ENCODE measurements at places on chromosomes 1 and 21.

DNA sequence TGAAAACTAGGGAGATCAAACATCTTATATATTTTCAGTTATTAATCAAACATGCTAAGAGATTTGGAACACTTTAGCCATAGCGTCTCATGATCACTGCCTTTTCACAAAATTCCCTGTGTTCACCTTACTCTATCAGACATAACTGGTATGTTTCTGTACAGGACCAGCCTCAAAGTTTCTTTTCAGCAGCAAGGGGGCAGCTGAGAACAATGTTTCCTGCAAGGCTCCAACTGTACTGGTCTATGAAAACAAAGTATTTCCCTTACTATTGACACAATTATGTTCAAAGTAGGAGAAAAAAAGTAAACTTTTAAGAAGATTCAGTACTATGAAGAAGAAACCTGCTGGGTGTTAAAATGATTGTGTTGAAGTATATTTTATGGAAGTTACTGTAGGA lies 98.5 kb downstream of the ATF6 start:
- DNase-seq = no peak

DNA sequence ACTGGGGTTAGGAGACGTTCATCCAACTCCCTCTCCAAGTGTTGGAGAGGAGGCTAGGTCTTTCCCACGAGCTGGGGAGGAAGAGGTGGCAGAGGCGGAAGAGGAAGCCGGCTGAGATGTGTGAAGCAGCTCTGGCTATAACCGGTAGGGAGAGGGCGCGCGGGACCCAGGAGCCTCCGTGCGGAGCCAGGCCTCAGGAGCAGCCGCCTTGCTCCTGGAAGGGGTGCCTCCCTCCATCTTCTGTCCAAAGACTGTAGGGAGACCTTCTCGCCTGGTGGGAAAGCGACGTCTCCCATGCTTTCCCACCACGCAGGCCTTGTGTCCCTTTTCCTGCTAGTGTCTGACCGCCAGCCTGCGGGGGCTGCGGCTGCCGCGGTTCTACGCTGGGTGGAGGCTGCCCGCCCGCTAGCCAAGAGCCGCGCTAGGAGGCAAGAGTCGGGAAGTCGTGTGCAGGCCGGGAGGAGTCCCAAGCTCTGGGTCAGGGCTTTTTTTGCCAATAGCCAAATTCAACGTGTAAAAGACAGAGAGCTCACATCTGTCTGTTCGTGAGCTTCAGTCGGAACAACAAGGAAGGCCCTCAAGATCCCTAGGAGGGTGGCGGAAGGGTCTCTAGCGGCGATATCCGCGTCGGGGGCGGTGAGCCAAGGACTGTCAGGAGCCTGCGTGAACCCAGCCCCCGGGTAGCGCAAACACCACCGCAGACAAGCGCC lies 8.4 kb upstream of the NBPF11 start:
- no peak for DNase-seq

DNA sequence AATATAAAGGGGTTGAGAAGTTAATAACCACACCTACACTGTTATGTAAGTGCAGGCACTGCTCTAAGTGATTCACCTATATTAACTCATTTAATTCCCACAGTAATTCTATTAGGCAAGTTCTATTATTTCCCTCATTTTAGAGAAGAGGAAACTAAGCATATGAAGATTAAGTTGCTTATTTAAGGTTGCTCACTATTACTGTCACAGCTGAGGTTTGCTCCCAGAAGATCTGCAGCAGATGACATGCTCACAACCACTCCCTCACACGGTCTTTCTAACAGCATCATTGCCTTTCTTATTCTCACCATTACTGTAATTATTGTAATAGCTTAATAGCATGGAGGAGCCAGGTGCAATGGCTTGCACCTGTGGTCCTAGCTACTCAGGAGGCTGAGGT lies 196.4 kb upstream of the GREM2 start:
- DNase-seq = no peak

- DNase-seq = peak; percentile 38
Observed at GRCh38 chr1:86389307-86389706, 6.8 kb downstream of the ODF2L start.

DNA sequence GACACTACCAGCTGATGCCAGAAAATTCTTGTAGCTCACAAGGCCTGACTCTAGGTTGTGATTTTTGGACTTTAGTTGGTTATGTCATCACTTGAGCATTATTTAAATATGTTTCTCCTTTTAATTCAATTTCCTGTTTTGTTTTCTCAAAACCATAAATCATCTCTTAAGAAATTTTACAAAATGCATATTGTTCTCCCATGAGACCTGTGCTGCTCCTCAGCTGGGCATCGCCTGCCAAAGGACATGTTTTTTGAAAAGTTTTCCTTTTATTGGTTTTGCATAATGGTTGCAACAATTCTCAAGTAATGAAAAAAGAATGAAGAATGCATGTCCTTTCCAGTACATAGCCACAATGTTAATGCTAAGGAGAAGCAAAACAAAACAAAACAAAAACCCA lies 204.7 kb upstream of the LYPLAL1 start:
- DNase-seq = no peak

DNA sequence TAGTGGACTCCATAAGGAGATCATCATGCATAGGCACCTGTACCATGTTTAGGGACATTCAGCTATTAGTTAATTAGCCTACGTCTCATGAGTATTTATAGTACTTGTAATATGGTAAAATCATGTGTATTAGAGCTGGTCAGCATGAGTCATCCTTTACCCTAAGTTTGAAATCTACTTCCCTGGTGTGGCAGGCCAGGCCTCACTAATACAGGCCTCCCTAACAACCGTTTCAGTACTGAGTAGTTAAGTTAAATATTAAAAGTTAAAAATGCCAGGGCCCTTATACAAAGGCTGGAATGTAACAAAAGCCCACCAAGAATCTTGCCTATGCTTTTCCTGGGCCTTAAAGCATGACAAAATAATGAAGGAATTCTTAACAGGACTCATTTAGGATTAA lies 356.3 kb upstream of the DPYD start:
- DNase-seq = no peak

GRCh38 chr1:88943241-88943640 lies 49.2 kb downstream of the KYAT3 start:
- DNase-seq = no peak

All from CD4-positive, alpha-beta T cell treated with Interleukin-2 at 100 ng/mL for 4 hours (primary cell).